Left cardiac atrium (tissue), 4 donors: ENCODE measurements at places on chromosomes 7 and 10.

- DNase-seq = no peak
Observed at GRCh38 chr7:93378131-93378760, 146.1 kb downstream of the VPS50 start.

DNA sequence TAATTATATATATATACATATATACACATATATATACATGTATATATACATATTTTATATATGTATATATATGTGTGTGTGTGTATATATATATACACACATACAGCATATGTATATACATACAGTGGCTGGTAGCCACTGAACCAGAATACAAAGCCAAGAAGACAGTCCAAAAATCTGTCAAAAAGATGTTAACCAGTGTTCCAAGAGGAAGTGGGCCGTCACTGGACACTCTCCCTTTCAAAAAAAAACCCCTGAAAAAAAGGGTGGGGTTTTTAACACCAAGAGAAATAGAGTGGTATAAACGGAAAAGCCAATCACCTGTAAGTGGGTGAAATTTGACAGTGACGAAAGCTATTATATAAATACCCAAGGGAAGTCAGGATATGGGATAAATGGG is 31.1 kb upstream of the C1GALT1 start:
- DNase-seq = no peak

GRCh38 chr10:5550621-5551530 is 26.1 kb downstream of the CALML3 start:
- DNase-seq = peak; percentile 14

DNA sequence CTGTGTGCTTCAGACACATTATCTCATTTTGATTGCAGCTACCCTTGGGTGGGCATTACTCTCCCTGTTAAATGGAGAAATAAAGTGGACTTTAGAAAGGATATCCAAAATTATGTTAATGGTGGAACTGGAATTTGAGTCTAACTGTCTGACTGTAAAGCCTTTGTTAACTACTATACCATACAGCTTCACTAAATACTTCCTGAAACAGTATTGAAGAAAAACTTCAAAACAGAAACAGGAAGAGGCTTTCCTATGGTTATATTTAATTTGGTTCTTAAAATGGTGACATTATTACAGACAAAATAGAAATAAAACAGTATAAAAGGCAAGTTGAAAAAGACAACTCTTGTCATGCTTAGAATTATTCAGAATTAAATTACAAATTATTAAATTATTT is 25.0 kb downstream of the SPAG6 start:
- DNase-seq = no peak

DNA sequence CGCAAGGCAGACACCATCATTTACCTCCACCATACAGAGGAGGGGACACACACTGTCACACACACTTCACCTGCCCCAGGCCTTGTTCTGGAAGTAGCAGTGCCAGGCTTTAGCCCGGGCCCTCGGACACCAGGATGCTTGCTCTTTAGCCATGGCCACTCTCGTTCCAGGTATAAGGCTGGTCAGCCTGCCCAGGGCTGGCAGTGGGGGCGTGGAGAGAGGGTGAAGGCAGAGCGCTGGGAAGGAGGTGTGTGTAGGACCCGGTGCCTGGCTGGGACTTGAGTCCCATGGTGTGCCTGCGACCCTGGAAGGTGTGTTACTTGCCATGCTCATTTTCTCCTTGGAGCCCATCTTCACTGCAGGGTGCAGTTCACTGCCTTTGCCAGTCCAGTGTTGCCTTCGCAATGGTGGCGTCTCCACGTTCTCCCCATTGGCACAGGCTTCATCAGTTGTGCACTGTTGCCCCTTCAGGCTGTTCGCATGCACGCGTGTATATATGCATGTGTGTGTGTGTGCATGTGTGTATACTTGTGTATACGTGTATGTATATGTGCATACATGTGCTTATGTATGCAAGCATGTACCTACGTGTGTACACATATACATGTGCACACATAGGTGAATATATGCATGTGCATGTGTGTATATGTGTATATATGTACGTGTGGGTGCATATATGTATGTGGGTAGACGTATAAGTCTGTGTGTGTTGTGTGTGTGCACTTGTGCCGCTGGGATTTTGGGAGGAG is 153.4 kb downstream of the CAMK1D start:
- DNase-seq = no peak

DNA sequence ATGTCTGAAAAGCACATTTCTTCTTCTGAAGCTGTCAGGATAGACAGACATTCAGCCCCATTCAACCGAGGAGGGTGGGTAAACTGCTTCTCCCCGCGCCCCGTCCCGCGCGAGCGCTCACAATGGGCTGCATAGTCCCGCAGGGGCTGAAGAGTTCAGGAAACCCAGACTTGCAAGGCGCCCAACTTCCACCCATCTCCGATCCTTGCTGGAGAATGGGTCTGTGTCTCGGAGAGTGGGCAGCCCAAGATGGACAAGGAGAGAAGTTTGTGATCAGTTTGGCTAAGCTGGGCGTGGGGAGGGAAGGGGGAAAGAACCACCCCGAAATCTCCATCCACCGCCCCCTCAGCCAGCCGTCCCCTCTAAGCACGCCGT is 686 bp downstream of the AASS start:
- DNase-seq = peak; percentile 33

DNA sequence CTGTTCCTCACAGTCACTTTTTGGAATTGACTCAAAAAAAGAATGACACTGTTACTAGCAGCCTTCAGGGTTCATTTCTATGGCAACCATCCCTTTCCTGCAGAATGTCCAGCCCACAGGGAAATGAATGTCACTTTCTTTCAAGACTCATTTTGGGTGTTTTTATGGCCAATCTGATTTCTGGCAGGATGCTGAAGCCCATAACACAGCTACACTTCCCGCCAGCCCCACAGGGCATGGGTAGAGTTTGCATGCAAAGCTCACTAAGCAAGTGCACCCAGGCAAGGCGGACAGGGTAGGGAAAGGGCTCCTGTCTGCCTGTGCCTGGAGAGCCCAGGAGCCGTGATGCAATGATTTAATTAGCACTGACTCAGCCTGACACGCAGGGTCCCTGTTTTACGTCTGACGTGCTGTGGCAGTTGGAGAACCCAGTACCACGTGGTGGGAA is 26.1 kb upstream of the GPAM start:
- no peak for DNase-seq

- no peak for DNase-seq
Observed at GRCh38 chr7:102985176-102985783, 72.5 kb downstream of the LRRC17 start.

DNA sequence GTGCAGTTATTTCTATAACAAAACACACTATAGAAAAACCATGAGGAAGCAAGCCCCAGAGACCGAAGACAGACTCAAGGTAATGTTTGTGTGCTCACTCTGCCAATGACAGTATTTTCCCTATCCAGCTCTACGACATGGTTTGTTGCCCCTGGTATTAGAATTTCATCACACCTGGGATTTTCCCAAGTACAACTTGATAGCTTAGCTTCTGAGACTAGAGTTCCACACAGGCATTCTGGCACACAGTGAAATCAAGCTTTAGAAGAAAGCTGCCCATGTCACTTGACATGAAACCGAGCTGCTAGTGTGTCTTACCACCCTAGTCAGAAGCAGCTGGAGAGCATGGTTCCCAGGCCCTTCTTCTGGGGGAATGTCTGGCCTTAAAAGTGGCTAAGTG is 44.1 kb upstream of the AKR1E2 start:
- DNase-seq = no peak

GRCh38 chr10:34731885-34732701 is 83.0 kb downstream of the PARD3 start:
- no peak for DNase-seq

- DNase-seq = no peak
Observed at GRCh38 chr7:18526368-18526878, 30.9 kb downstream of the HDAC9 start.

DNA sequence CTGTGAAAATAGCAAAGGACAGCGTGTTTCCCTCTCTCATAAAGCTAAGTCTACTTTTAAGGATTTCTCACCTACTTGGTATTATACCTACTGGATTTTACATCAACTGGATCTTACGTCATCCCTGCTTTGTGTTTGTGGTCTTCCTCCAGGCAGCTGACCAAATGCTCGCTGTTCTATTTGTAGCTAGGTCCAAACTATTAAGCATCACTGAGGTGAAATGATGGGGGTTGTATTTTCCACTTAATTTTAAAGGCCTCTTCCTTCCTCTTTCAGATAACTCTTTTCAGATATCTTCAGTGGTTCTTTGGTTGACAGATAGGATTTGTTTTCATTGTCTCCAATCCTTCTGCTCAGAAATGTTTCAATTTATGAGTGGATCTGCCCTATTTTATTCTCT is 169.7 kb downstream of the RNLS start:
- DNase-seq = no peak

DNA sequence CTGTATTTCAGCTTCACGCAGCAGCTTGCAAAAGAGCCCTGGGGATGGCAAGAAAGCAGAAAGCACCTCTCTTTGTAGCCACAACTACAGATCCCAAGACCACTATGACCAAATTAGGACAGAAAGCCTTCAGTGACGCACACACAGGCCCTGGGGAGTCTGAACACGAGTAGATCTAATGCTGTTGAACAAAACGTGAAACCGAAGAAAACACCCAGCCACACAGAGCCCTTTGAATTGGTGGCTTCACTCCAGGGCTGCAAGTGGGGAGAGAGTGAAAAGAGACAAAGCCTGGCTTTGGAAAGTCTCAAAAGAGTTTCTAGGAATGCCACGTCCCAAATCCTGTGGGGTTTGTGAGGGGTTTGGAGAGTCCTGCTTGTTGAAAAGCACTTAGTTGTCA is 28.4 kb downstream of the PLXNA4 start:
- no peak for DNase-seq

DNA sequence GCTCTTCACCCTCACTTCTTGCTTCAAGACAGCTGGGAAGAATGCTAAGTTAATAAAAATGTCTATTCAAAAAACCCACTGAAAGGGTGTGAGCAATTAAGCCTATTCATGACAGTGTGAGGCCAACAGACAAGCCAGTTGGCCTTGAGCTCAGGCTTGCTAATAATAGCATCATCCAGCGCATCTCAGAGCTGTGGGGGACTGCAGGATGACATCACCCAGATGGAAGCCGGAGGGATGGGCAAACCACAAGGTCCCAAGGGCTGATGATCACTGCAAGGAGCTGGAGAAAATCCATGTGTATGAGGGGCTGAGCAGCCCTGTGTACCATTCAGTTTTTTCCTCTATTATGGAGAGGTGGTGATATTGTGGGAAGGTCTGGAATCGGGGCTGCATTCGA is 770.4 kb downstream of the TNS3 start:
- peak; percentile 36 for DNase-seq

DNA sequence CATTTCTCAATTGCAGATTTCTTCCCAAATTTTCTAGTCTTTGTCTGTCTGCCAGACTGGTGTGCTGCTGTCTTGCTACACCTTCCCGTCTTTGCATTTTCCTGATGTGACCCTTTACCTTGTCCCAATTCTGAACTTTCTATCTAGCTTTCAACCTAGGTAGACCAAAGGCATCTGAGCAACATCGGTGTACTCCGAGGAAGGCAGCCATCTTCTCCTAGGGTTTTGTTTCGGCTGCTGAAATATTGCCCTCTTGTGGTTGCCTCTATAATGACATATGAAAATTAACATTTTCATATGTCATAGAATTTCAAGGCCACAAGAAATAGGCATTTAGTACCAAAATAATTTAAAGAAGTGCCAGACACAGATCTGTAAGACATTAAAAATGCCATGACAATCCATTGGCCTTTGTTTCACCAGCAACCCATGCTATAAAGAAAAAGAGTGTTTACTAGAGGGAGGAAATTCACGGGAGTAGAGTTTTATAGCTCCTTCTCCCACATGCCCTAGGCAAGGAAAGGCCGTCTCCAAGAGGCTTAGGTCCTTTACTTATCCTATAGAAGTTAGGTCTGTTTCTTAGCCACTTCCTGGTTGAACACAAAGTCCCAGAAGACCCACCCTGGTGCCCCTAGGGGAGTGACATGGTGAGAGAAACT is 23.4 kb downstream of the OR9A2 start:
- no peak for DNase-seq

- no peak for DNase-seq
Observed at GRCh38 chr7:70165477-70166170, 567.3 kb downstream of the AUTS2 start.
